ENCODE measurements at places on chromosomes 4 and X. TPM values are rescaled to one million over a fixed set of nuclear protein-coding genes. Genes with fewer than 3 reads are reported as not detected.

GRCh38 chr4:156497486-156497885 lies 474.1 kb downstream of the PDGFC start:
- DNase-seq: no peak
- no peaks in the 10 kb centered on the region for H3K27me3 ChIP-seq
- H3K4me1 ChIP-seq: no peaks in the 10 kb centered on the region
- no peaks in the 10 kb centered on the region for H3K36me3 ChIP-seq
- no peak overlapping the region for H3K4me3 ChIP-seq

GRCh38 chr4:189121336-189121735 lies 819.3 kb upstream of the FRG1 start:
- no peaks in the 10 kb centered on the region for H3K4me1 ChIP-seq
- DNase-seq: no peak
- no peak overlapping the region for H3K27ac ChIP-seq
- H3K36me3 ChIP-seq: no peaks in the 10 kb centered on the region
- no peaks in the 10 kb centered on the region for H3K27me3 ChIP-seq
- H3K4me3 ChIP-seq: no peak overlapping the region

DNA sequence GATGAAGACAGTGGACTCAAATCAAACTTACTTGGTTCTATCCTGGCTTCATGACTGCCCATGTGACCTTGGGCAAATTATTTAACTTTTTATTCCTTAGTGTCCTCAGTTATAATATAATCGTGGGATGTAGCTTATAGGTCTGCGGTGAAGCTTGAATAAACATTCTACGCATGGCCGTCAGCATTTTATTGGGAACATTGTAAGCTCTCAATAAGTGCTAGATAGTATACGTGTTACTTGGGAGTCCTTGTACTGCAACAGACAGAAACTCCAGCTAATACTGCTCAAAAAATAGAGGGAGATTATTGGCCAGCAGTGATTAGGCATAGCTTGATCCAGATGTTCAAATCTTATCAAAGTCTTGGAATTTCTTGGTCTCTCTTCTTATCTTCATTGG lies 104.8 kb downstream of the SYTL5 start:
- no peaks in the 10 kb centered on the region for H3K36me3 ChIP-seq
- no peak overlapping the region for H3K27ac ChIP-seq
- no peaks in the 10 kb centered on the region for H3K27me3 ChIP-seq
- H3K4me1 ChIP-seq: no peaks in the 10 kb centered on the region
- DNase-seq: no peak
- H3K4me3 ChIP-seq: no peak overlapping the region

DNA sequence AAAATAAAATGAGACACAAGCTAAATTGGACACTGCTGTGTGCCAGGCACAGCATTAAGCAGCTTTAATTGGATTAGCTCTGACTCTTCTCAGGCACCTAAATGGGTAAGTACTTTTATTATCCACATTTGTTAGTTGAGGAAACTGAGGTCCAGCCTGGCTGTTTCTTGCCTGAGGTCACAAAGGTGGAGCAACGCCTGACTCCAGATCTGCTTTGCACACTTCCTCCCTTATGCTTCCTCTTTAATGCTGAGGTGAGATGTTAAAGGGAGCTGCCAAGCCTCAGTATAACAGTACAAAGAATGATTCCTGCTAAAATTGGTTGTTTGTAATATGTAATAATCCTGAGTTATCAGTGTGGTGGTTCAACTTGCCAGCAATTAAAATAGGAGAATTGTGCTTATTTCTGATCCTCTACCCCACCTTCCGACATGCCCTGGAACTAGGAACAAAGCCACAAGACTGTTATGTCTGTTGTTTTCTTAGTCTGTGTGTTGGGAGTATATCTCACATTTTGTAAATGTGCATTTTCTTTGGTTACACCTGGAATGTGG lies 74.4 kb downstream of the AFF1 start:
- no peaks in the 10 kb centered on the region for H3K27me3 ChIP-seq
- H3K4me3 ChIP-seq: no peak overlapping the region
- H3K27ac ChIP-seq: no peak overlapping the region

- H3K27me3 ChIP-seq: no peaks in the 10 kb centered on the region
- H3K4me3 ChIP-seq: peak overlapping the region; percentile 41
Observed at GRCh38 chr4:48127682-48128404, 6.2 kb downstream of the TXK start.

- H3K4me1 ChIP-seq: no peaks in the 10 kb centered on the region
- no peaks in the 10 kb centered on the region for H3K27me3 ChIP-seq
- DNase-seq: no peak
- H3K36me3 ChIP-seq: no peaks in the 10 kb centered on the region
Observed at GRCh38 chr4:105741548-105741947, 33.0 kb downstream of the GSTCD start.

DNA sequence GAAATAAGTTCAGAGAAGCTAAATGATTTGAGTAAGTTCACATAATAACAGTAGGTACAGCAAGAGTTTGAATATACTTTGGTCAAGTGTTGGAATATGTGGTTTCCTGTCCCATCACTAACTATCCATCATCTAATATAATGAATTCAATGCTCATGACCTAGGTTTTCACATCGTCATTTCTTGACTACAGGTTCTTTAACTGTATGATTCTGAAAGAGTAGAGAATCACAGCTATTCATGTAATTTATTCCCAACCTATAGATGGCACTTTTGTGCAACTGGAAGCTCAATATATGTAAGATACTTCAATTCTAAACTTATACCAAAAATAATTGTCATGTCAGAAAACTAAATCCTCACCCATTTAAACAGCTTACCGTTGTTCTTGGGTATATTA lies 53.1 kb downstream of the TIGD2 start:
- H3K36me3 ChIP-seq: no peaks in the 10 kb centered on the region
- H3K4me1 ChIP-seq: no peaks in the 10 kb centered on the region
- no peaks in the 10 kb centered on the region for H3K27me3 ChIP-seq
- H3K27ac ChIP-seq: no peak overlapping the region
- DNase-seq: no peak
- no peak overlapping the region for H3K4me3 ChIP-seq

GRCh38 chr4:97530676-97531075 lies 612.6 kb downstream of the STPG2 start:
- H3K27me3 ChIP-seq: no peaks in the 10 kb centered on the region
- H3K27ac ChIP-seq: no peak overlapping the region
- no peaks in the 10 kb centered on the region for H3K4me1 ChIP-seq

- H3K4me3 ChIP-seq: no peak overlapping the region
- H3K4me1 ChIP-seq: no peaks in the 10 kb centered on the region
- H3K27me3 ChIP-seq: peaks cover 6% of the 10 kb centered on the region
- H3K27ac ChIP-seq: no peak overlapping the region
- no peaks in the 10 kb centered on the region for H3K36me3 ChIP-seq
Observed at GRCh38 chr4:52058275-52058674, 7.2 kb downstream of the SPATA18 start.

GRCh38 chrX:19555683-19556082 lies 40.4 kb upstream of the MAP3K15 start:
- H3K36me3 ChIP-seq: no peaks in the 10 kb centered on the region
- H3K4me3 ChIP-seq: no peak overlapping the region
- H3K27ac ChIP-seq: no peak overlapping the region
- DNase-seq: no peak

GRCh38 chrX:100424012-100424411 lies 13.9 kb upstream of the PCDH19 start:
- H3K27ac ChIP-seq: no peak overlapping the region
- H3K4me1 ChIP-seq: no peaks in the 10 kb centered on the region
- no peaks in the 10 kb centered on the region for H3K27me3 ChIP-seq
- H3K4me3 ChIP-seq: no peak overlapping the region

- no peak for DNase-seq
- H3K36me3 ChIP-seq: no peaks in the 10 kb centered on the region
- no peaks in the 10 kb centered on the region for H3K4me1 ChIP-seq
- H3K27ac ChIP-seq: no peak overlapping the region
- H3K27me3 ChIP-seq: no peaks in the 10 kb centered on the region
Observed at GRCh38 chr4:3336382-3337356, 43.8 kb downstream of the RGS12 start.

- H3K4me3 ChIP-seq: no peak overlapping the region
- no peaks in the 10 kb centered on the region for H3K4me1 ChIP-seq
- no peak overlapping the region for H3K27ac ChIP-seq
Observed at GRCh38 chrX:118631586-118631985, 95.8 kb upstream of the IL13RA1 start.

DNA sequence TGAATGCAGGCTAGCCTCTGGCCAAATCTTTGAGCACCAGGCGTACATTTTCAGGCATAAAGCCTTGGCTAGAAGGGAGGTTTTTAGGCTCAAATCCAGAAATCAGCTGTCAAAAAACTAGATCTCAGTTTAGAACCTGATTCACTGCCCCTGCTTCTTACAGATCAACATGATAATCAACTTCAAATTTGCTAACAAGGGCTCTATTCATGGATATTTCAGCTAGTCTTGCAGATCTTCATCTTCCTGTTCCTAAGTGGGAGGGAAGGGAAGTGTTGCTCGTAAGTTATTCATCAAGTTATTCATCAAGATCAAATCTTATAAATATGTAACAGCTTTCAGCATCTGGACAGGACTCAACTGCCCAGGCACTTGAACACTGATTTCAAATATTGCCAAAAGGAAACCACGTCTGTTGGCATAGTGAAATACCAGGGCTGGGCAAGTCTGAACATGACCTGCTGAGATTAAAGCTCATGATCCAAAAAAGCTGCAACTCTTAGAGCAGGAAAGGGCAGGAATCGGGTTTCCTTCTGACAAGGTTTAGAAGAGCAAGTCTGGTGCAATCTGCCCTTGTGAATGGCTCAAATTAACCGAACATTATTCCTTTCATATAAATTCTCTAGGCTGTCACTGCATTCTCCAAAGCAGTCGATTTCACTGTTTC lies 200.3 kb downstream of the PDGFC start:
- no peaks in the 10 kb centered on the region for H3K36me3 ChIP-seq
- no peak for DNase-seq
- H3K27me3 ChIP-seq: no peaks in the 10 kb centered on the region
- H3K4me3 ChIP-seq: no peak overlapping the region
- H3K27ac ChIP-seq: no peak overlapping the region

GRCh38 chr4:42995343-42995944 lies 102.9 kb downstream of the GRXCR1 start:
- H3K27me3 ChIP-seq: no peaks in the 10 kb centered on the region
- H3K36me3 ChIP-seq: no peaks in the 10 kb centered on the region
- H3K27ac ChIP-seq: no peak overlapping the region
- no peaks in the 10 kb centered on the region for H3K4me1 ChIP-seq

DNA sequence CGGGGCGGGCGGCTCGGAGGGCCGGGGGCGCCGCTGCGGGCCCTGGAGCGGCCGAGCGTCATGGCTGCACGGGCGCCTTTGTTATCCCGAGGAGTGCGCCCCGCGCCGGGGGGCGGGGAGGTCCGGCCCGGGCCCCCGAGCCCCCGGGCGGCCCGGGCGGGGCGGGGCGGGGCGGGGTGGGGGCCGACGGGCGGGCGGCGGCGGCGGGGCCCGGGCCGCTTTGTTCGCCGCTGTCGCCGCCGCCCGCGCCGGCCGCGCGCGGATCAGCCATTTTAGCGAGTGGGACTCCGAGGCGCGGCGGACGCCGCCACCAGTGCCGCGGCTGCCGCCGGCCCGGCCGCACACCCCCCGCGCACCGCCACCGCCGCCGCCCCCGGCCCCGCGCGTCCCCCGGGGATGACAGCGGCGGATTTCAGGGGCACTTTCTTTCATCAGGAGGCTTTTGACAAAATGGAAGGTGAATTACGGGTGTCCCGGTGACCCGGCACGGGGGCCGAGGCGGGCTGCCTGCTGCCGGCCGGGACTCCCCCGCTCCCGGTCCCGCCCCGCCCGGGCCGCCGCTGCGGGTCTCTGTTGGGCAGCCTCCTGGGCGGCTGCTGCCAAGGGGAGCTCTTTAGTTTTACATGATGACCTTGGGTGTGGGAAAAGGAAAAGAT lies 1.2 kb downstream of the HMGB3 start:
- no peak overlapping the region for H3K27ac ChIP-seq
- H3K4me3 ChIP-seq: peak overlapping the region; percentile 14
- peaks cover 8% of the 10 kb centered on the region for H3K4me1 ChIP-seq
- H3K36me3 ChIP-seq: no peaks in the 10 kb centered on the region

GRCh38 chrX:13371186-13371585 lies 51.3 kb upstream of the ATXN3L start:
- H3K4me3 ChIP-seq: no peak overlapping the region
- H3K4me1 ChIP-seq: no peaks in the 10 kb centered on the region
- DNase-seq: no peak
- H3K36me3 ChIP-seq: no peaks in the 10 kb centered on the region
- no peak overlapping the region for H3K27ac ChIP-seq

DNA sequence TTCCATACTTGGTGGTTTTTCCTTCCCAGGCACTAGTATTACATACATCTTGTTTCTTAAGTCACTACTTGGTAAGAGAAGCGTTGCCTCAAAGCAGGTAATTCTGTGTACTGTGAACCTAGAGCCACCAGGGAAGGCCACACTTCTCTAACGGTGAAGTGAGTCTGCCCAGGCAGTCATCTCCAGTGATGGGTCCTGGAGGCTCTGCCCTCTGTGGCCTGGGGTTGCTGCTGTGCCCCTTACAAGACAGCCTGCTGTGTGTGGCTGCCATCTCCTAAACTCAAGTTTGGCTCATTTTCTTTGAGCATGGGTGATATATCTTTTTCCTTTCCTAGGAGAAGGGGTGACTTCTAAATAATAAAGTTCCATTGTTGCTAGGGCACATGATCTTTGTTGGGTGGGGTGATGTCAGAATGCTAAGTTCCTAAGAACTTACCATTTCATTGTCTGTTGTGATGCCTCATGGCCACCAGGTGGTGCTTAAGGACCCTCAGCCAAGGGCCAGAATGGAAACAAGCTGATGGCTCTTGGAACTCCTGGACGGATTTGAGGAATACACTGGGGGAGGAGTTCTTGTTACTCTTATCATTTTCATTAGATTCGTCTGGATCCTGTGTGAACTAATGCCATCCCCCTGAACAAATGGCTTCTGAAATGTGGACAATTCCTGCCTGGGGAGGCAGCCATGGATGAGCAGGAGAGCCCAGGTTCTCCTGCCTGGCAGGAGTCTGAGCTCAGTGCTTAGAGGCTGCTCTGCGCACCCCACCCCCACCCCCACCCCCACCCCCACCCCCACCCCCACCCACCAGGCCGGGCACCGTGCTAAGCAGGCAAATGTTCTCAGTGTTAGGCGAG lies 41.1 kb upstream of the WDR1 start:
- H3K36me3 ChIP-seq: no peaks in the 10 kb centered on the region
- H3K4me3 ChIP-seq: no peak overlapping the region

DNA sequence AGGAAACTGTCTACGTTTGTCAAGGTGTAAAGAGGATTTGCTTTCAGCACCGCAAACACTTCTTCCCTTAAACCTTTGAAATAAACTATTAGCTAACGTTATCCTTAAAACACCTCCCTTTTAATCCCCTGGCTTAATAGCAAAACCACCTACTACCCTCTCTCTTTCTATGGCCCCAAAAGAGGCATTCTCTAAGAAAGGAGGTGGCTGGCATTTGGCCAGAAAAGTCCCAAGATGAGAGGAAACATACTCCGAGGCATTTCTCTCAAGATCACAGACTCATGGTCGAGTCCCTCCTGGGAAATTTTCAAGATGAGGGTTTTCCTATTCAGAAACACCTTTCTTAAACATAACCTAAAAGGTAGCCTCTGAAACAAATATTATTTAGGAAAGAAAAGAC lies 60.6 kb upstream of the VCX3B start:
- H3K4me3 ChIP-seq: no peak overlapping the region
- no peaks in the 10 kb centered on the region for H3K4me1 ChIP-seq
- DNase-seq: no peak

- H3K4me1 ChIP-seq: peaks cover 7% of the 10 kb centered on the region
- H3K4me3 ChIP-seq: no peak within 1 kb of the TSS
- H3K36me3 ChIP-seq: no peaks in the 10 kb centered on the region
- H3K27me3 ChIP-seq: no peaks in the 10 kb centered on the region
Observed at GRCh38 chr4:74932832-74933561, at the start of gene PARM1. PARM1 (plus strand) TSS chr4:74933116; CDS start chr4:74933328, 212 bp downstream.

GRCh38 chr4:6110681-6111353 lies 89.5 kb downstream of the JAKMIP1 start:
- no peak overlapping the region for H3K4me3 ChIP-seq
- H3K27ac ChIP-seq: no peak overlapping the region
- H3K27me3 ChIP-seq: no peaks in the 10 kb centered on the region
- no peaks in the 10 kb centered on the region for H3K36me3 ChIP-seq
- DNase-seq: no peak

Gene HSFX4
- not detected for total RNA-seq

Gene GAGE12J
- not detected for total RNA-seq

Gene SHROOM3
- not detected for total RNA-seq

Gene SH2D1A
- 53.1 TPM for total RNA-seq

Measured in CD4-positive, alpha-beta memory T cell (primary cell).